ENCODE measurements at places on chromosomes 13 and 19. TPM values are rescaled to one million over a fixed set of nuclear protein-coding genes. Genes with fewer than 3 reads are reported as not detected.

The TTC9B gene
- not detected for total RNA-seq

The ZNF836 gene
- 21.1 TPM for total RNA-seq

The GJA3 gene
- 0.09 TPM for total RNA-seq

The GRIK5 gene
- total RNA-seq: 45.5 TPM

The SMAD9 gene
- total RNA-seq: 8.3 TPM

The TSSK6 gene
- total RNA-seq: 5.5 TPM

DNA sequence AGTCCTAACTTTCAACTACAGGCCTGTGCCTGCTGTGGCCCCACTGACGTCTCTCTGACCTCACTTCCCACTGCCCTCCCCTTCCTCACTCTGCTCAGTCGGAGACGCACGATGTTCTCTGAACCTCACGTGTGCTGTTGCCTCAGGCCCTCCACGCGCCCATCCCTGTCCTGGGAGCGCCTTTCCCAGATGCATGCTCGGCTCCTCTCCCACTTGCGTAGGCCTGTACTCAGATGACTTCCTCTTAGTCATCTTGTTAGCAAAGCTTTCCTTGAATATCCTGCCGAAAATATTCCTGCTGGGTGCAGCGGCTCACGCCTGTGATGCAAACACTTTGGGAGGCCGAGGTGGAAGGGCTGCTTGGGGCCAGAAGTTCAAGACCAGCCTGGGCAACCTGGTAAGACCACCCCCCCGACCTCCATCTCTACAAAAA lies 9.3 kb upstream of the SYT5 start:
- no peaks in the 10 kb centered on the region for H3K27me3 ChIP-seq
- no peak overlapping the region for H3K4me3 ChIP-seq
- no peaks in the 10 kb centered on the region for H3K4me1 ChIP-seq
- H3K27ac ChIP-seq: no peak overlapping the region

GRCh38 chr13:49995625-49996101 lies 1.2 kb upstream of the TRIM13 start:
- H3K27me3 ChIP-seq: no peaks in the 10 kb centered on the region
- peaks cover 30% of the 10 kb centered on the region for H3K36me3 ChIP-seq
- peak overlapping the region; percentile 79 for H3K4me3 ChIP-seq
- DNase-seq: no peak
- no peaks in the 10 kb centered on the region for H3K4me1 ChIP-seq

DNA sequence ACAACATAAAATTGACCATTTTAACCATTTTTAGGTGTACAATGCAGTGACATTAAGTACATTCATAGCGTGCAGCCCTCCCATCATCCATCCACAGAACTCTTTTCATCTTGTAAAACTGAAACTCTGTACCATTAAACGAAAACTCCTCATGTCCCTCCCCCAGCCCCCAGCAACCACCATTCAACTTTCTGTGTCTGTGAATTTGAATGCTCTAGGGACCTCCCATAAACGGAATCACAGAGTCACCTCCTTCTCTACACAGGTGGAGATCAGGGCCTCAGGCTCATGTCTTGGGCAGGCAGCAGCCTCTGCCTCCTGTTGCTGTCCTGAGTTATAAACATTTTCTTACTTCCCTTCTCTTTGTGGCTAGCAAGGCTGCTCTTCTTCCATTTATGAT lies 7.3 kb upstream of the CCNE1 start:
- DNase-seq: no peak
- no peaks in the 10 kb centered on the region for H3K36me3 ChIP-seq
- H3K4me1 ChIP-seq: no peaks in the 10 kb centered on the region
- H3K27ac ChIP-seq: no peak overlapping the region
- no peaks in the 10 kb centered on the region for H3K27me3 ChIP-seq

DNA sequence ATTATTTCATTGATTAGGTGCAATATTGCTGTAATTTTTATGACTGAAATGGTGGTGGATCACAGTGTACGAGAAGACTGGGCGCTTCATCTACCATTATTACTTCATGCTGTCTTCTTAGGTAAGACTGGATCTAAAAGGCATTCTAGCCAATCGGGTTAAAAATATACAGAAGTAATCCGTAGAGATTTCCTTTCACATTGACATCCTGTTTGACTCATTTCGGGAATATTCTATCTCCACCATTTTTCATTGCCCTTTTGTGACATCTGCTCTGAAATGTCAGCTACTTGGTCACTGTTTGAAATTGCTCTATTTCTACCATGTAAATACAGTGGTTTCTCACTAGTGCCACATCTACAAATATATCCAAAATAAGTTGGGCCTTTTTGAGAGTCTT lies 90.2 kb downstream of the ZAR1L start:
- H3K27me3 ChIP-seq: no peaks in the 10 kb centered on the region
- no peak overlapping the region for H3K4me3 ChIP-seq
- no peak for DNase-seq
- no peak overlapping the region for H3K27ac ChIP-seq
- no peaks in the 10 kb centered on the region for H3K4me1 ChIP-seq
- no peaks in the 10 kb centered on the region for H3K36me3 ChIP-seq

DNA sequence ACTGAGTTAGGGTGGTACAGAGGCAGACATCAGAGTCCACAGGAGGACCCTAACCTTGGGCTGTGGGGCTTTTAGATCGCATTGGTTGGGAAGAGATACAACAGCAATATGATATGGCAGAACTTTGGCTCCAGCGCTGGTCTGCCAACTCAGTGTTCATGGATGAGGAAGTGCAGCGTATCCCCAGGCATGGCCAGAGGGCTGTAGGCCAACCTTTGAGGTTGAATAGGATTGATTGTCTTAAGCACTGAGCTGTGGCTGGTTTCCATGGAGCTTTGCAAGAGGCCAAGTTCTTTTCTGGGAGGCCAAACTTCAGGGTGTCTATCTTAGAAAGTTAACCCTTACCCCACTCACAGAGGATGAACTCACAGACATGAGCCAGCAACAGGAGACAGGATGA lies 144.1 kb upstream of the TMTC4 start:
- no peaks in the 10 kb centered on the region for H3K36me3 ChIP-seq
- H3K4me3 ChIP-seq: no peak overlapping the region
- no peaks in the 10 kb centered on the region for H3K4me1 ChIP-seq

- DNase-seq: no peak
- no peaks in the 10 kb centered on the region for H3K27me3 ChIP-seq
- H3K4me1 ChIP-seq: no peaks in the 10 kb centered on the region
- no peaks in the 10 kb centered on the region for H3K36me3 ChIP-seq
Observed at GRCh38 chr13:91950803-91951202, 552.4 kb downstream of the GPC5 start.

GRCh38 chr13:65857942-65858565 lies 1372.1 kb downstream of the PCDH9 start:
- DNase-seq: no peak
- H3K36me3 ChIP-seq: no peaks in the 10 kb centered on the region
- no peak overlapping the region for H3K27ac ChIP-seq
- no peak overlapping the region for H3K4me3 ChIP-seq

DNA sequence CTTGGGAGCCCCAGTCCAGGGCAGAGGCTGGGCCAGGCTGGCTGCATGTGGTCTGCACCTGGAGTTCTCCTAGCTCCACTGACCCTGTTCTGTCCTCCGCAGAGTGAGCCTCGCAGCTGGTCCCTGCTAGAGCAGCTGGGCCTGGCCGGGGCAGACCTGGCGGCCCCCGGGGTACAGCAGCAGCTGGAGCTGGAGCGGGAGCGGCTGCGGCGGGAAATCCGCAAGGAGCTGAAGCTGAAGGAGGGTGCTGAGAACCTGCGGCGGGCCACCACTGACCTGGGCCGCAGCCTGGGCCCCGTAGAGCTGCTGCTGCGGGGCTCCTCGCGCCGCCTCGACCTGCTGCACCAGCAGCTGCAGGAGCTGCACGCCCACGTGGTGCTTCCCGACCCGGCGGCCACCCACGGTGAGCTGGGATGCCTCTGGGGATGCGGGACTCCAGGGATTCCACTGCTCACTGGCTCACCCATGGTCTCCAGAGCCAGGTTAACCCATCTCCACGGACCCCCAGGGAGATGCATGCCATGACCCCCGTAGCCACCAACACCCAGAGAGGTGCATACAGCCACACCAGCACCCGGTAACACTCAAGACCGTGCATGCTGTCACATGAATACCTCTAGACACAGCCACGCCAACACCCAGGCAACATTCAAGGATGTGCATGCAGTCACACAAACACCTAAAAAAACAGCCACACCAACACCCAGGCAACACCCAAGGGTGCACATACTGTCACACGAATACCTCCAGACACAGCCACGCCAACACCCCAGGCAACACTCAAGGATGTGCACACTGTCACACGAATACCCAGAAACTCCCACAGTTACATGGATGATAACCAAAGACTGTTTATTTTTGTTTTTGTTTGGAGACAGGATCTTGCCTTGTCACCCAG lies 8.2 kb downstream of the PKN1 start:
- no peaks in the 10 kb centered on the region for H3K27me3 ChIP-seq
- no peak overlapping the region for H3K4me3 ChIP-seq
- no peak overlapping the region for H3K27ac ChIP-seq
- no peaks in the 10 kb centered on the region for H3K4me1 ChIP-seq

GRCh38 chr19:8858260-8858659 lies 26.1 kb downstream of the MBD3L1 start:
- no peaks in the 10 kb centered on the region for H3K27me3 ChIP-seq
- no peaks in the 10 kb centered on the region for H3K4me1 ChIP-seq
- no peak overlapping the region for H3K27ac ChIP-seq
- no peak overlapping the region for H3K4me3 ChIP-seq
- no peak for DNase-seq
- H3K36me3 ChIP-seq: no peaks in the 10 kb centered on the region

DNA sequence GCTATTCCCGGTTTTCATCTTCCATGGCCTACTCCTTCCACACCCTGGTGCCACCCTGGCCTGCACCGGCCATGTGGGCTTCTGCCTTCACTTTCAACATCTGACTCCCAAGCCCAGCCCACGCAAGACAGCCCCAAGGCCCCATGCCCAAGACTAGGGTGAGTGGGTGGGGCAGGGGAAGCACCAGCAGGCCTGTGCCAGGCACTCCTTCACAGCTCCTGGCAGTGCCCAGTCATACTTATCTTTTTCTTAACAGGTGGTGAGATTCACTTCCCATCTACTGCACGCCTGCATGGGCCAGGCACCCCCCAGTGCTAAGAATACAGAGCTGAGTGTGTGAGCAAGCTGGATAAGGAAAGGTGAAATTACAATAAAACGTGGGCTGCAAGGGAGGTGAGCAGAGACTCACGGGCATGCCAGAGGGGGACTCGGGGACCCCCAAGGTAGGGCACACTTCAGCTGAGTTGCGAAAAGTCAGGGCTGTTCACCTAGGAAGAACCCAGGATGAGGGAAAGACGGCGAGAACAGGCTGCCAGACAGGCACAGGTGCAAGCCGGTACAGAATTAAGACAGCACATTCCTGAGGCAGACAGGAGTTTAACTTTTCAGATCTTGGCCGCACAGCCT lies 55.7 kb downstream of the COL4A1 start:
- no peak overlapping the region for H3K27ac ChIP-seq
- DNase-seq: no peak
- no peaks in the 10 kb centered on the region for H3K4me1 ChIP-seq
- peaks cover 50% of the 10 kb centered on the region for H3K36me3 ChIP-seq
- no peak overlapping the region for H3K4me3 ChIP-seq

GRCh38 chr19:18204394-18205199 lies 755 bp upstream of the RAB3A start:
- no peaks in the 10 kb centered on the region for H3K4me1 ChIP-seq
- H3K27ac ChIP-seq: peak overlapping the region; percentile 86
- DNase-seq: peak; percentile 90

- DNase-seq: no peak
- H3K27me3 ChIP-seq: no peaks in the 10 kb centered on the region
Observed at GRCh38 chr13:24893863-24894262, 129.9 kb downstream of the RNF17 start.

DNA sequence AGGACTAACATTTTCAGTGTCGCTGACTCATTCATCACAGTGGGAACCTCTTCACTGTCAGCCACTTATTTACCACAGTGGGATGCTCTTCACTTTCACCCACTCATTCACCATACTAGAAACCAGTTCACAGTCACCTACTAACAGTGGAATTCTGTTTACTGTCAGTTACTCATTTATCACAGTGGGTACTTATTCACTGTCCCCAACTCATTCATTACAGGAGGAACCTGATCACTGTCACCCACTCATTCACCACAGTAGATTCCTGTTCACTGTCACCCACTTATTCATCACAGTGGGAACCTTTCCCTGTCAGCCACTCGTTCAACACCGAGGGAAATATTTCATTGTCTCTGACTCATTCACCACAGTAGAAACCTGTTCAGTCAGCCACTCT lies 10.1 kb upstream of the ZNF85 start:
- H3K27me3 ChIP-seq: no peaks in the 10 kb centered on the region
- no peak overlapping the region for H3K4me3 ChIP-seq
- DNase-seq: no peak

DNA sequence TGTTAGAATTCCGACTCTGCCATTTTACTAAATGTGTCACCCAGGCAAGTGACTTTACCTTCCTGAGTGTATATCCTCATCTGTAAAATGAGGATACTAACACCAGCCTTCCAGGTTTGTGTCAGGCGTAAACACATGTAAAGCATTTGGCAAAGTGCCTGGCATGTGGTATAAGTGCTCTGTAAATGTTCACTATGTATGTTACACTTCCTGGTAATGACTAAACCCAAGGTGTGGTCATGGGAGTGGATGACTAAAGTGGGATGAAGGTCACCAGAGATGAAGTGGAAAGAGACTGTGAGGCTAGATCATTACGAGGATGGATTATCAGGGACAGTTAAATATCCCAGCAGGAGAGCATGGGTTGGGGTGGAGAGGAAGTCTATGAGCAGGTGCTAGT lies 25.6 kb downstream of the DEDD2 start:
- no peak overlapping the region for H3K27ac ChIP-seq
- peaks cover 4% of the 10 kb centered on the region for H3K27me3 ChIP-seq
- no peak overlapping the region for H3K4me3 ChIP-seq
- no peaks in the 10 kb centered on the region for H3K36me3 ChIP-seq
- no peak for DNase-seq
- no peaks in the 10 kb centered on the region for H3K4me1 ChIP-seq

DNA sequence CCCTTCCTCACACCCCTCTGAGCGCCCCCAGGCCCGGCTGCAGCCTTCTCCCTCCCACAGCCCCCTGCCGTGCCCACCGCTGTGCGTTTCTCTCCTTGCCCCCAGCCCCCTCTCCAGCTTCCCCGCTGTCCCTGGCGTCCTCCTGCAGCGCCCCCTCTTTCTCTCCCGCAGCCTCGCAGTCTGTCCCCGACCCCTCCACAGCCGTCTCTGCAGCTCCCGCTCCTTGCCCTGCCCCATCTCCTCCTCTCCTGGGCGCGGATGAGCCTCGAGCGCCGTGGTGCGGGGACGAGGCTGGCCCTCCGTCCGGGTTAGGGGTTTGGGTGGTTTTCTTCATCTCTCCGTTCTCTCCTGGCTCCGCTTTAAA lies 1.1 kb downstream of the KMT5C start:
- peak overlapping the region; percentile 82 for H3K27ac ChIP-seq
- H3K27me3 ChIP-seq: no peaks in the 10 kb centered on the region
- peak overlapping the region; percentile 94 for H3K4me3 ChIP-seq
- peaks cover 35% of the 10 kb centered on the region for H3K36me3 ChIP-seq
- H3K4me1 ChIP-seq: no peaks in the 10 kb centered on the region

GRCh38 chr19:45448887-45449299 lies 18.9 kb upstream of the FOSB start:
- H3K4me3 ChIP-seq: no peak overlapping the region
- H3K27ac ChIP-seq: peak overlapping the region; percentile 17
- H3K36me3 ChIP-seq: no peaks in the 10 kb centered on the region
- peaks cover 2% of the 10 kb centered on the region for H3K4me1 ChIP-seq

GRCh38 chr19:53132141-53132991 lies at the start of gene ZNF415:
Gene ZNF415 (minus strand): TSS chr19:53132910. CDS start chr19:53122676, 10,234 bp downstream.
- H3K4me3 ChIP-seq: peak within 1 kb of the TSS; percentile 89
- no peaks in the 10 kb centered on the region for H3K27me3 ChIP-seq
- peak; percentile 95 for DNase-seq

GRCh38 chr19:6108721-6109633 lies 1.3 kb downstream of the RFX2 start:
- DNase-seq: peak; percentile 70
- H3K27me3 ChIP-seq: peaks cover 25% of the 10 kb centered on the region
- no peaks in the 10 kb centered on the region for H3K36me3 ChIP-seq

Data from endodermal cell (in vitro differentiated cells).